ENCODE measurements at places on chromosomes 2 and 18.

- no peak for DNase-seq
Measured at GRCh38 chr2:237490009-237490711, 3.1 kb downstream of the MLPH start.

DNA sequence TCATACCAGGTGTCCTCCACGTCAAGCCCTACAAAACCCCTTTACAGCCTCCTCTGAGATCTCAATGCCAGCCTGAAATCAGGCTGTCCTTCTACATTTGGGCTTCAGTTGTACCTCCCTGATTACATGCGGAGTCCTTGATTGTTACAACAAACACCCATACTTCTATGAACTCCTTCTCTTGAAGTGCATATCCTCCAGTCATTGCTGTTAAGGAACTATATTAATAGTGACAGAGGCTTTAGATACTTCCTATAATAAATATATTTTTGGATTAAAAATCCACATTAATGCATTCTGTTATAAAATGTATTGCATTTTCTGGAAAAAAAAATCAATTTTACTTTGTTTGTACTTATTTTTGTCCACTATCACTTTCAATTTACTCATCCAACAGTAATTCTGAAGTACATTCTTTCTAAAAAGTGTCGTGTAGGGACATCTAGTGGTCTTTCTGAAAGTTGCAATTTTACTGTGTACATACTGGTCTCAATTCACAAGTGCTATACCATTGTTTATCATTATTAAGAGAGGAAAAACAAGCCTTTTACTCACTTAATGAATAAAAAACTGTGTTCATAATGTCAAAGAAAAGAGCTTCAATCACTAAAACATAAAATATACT lies 316.4 kb downstream of the DSEL start:
- DNase-seq, result no peak

- no peak for DNase-seq
Measured at GRCh38 chr2:50178050-50178449, 853.9 kb downstream of the NRXN1 start.

DNA sequence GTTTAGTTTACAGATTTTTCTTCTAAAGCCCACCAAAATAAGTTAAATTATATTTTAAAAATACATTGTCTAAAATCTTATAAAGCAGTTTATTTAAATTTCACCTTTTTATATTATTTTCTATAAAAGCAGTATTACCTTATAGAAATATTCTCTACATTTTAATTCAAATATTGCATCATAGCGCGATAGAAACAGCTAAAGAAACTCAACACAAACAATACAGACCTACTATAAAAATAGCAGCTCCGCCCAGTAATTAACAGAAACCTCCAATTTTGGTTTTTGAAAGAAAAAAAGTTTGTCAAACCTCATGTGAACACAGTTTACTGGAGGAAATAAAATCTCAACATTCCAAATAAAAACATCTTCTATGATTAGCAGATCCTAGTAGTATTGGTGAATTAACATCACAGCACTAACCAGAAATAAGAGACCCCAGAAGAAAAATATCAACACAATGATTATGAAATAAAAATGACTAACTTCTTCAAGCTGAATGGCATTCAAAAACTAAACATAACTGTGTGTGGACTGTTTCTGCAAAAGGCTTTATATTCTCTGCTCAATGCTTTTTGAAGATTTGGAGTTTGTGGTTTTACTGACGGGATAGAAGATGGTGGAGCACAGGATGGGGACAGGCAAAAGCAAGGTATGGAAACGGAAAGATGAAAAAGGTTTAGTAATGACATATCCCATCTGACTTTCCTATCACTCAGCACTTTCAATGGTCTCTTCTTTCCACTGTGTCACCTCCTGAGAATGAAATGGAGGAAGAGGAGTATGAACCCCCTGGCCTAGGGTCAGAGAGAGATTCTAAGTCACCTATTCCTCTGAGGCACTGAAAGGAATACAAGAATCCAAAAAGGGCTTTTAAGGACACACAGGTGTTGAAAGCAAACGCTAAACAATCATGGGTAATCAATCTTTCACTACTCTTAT lies 17.5 kb downstream of the MAP4K3 start:
- no peak for DNase-seq

GRCh38 chr18:3179430-3180089 lies 40.2 kb downstream of the MYOM1 start:
- no peak for DNase-seq

DNA sequence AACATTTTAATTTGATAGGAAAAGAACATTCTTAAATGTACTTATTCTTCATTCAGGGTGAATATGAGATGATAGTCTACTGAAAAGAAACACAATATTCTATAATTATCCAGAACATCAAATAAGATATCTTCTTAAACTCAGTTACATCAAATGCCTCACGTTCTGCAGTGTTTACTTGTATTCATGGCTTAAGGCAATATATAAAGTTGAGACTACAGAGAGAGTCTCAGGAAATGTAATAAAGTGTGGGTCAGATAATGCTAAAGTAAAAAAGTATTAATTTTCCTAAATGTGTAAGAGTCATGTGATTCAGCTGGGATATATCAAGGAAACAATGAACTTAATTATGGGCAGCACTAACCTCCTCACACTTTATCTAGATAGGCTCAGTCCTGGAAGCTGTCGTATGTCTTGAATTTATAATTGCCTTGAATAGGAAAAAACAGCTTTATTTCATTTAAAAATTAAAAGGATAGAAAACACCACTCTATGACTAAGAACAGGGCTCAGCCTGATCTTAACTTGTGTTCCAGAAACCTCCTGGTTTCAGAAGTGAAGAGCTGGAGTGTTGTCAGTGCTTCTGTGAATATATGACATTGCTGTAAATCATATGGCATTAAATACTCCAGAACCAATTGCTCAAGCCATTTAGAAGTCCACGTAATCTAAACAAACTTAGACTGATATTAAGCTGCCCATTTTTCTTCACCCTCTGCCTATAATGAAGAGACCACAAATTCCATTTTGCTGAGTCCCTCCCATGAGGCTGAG lies 240.2 kb downstream of the FSIP2 start:
- no peak for DNase-seq

GRCh38 chr2:216897561-216898203 lies 37.8 kb upstream of the TNP1 start:
- DNase-seq, result no peak

DNA sequence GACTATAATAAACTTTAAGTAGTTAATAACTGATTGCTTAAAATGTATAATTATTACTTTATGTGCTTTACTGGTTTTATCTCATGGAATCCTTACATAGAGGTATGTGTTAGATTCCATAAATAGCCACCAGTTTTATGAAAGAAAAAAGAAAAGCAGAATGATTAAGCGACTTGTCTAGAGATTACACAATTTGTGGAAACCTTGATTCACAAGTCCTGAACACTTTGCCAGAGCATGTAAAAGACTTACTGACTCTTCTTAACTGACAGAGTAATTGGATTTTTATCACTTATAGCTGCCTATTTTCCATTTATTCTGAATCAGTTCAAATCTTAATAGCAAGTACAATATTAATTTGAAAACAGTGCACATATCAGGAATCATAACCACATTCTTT lies 448.7 kb upstream of the NETO1 start:
- no peak for DNase-seq
